Activated T-cell treated with anti-CD3 and anti-CD28 coated beads for 4 hours (primary cell): ENCODE measurements at places on chromosomes 3 and 15.

GRCh38 chr15:69117431-69117871 lies 43.0 kb upstream of the GLCE start:
- DNase-seq = no peak

DNA sequence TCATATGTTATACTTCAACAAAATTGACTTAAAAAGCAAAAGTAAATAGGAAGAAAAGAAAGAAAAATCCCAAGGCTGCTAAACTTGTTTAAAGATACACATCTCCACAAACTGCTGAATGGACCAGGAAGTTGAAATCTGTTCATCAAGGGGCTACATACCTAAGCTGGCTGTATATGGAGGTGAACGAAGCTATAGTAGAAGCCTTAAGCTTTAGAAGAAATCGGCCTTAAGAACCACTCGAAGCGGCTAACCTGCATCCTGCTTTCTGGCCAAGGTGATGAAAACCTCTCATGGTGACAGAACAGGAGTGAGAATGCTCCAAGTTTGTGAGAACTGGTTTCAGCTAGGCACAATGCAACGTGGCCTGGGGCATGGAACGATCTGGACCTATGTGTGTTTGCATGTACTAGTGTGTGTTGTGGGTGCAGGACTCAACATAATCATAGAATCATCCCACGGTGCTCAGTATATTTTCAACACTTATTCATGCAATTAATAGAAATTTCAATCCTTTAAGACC lies 31.3 kb upstream of the SPTBN5 start:
- no peak for DNase-seq

DNA sequence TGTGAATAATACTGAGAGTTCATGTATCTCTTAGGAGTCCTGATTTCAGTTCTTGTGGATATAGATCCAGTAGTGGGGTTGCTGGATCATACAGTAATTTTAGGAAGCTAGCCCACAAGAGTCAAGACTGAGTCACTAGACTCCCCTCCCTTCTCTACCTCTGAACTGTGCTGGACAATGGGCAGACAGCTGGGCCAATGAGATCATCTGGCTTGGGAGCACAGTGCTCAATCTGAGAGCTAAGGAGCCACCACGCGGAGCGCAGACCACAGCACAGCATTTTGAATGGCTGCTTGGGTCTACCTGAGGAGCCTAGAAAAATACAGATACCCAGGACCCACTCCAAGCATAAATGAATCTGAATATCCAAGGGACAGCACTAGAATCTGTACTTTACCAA lies 32.5 kb downstream of the WNT5A start:
- no peak for DNase-seq

- peak; percentile 59 for DNase-seq
Observed at GRCh38 chr15:72199721-72200212, 2.2 kb upstream of the GRAMD2A start.

- no peak for DNase-seq
Observed at GRCh38 chr3:53357458-53357857, 10.1 kb upstream of the DCP1A start.

DNA sequence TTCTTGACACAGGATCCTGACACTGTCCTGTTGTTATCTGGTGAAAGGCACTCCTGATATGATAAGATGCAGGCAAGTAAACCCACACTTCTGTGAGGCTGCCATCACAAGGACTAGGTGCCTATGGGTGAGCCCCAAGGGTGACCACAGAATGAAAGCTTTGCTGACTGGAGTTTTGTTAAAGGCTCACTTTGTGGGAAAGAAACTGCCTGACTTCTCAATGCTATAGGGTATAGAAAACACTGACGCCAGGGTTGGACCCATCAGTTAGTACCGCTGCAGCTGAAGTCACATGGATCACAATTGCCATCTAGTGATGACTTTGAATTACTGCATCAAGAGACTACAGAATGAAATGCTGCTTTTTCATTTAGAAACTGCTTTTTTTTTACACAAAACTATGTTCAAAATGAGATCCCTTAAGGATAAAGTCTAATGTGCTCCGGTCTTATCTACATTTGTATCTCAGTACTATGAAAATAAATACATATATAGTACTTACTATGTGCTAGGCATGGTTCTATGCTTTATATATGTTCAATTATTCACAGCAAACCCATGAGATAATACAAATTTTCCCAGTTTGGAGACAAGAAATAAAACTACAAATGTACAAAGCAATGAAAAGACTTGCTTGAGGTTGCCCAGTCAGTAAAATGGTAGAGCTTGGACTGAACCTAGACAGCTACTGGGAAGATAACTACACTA lies 64.2 kb upstream of the CMSS1 start:
- no peak for DNase-seq

GRCh38 chr3:114212646-114213045 lies 24.7 kb downstream of the ZNF80 start:
- DNase-seq = no peak

- no peak for DNase-seq
Observed at GRCh38 chr15:60899322-60899966, 329.7 kb downstream of the RORA start.
